ENCODE measurements at places on chromosomes 11 and 22. TPM values are rescaled to one million over a fixed set of nuclear protein-coding genes. Genes with fewer than 3 reads are reported as not detected.
A peak's percentile ranks its signal among the peaks of the same experiment; 100 is the strongest.

DNA sequence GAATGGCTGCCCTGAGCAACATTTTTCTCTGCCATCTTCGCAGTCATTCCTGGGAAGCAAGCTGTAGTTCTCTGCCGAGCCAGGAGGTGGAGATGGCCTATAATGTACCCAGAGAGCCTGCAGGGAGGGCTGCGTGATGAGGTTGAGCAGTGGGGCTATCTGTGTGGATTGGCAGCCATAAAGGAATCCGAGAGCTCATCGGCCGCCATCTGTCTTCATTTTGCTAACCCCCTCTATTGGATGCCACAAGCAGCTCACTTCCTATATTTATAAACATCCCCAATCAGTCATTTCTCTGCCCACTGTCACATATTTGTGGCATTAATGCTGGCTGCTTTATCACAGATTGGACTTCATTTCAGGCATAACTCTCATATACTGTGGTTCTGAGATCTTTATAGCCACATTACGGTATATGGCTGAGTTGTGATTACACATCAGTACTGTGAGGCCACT, 209.5 kb downstream of the NTM start:
- DNase-seq: no peak

GRCh38 chr22:37229012-37229804, 14.9 kb downstream of the RAC2 start:
- peak; percentile 83 for DNase-seq

DNA sequence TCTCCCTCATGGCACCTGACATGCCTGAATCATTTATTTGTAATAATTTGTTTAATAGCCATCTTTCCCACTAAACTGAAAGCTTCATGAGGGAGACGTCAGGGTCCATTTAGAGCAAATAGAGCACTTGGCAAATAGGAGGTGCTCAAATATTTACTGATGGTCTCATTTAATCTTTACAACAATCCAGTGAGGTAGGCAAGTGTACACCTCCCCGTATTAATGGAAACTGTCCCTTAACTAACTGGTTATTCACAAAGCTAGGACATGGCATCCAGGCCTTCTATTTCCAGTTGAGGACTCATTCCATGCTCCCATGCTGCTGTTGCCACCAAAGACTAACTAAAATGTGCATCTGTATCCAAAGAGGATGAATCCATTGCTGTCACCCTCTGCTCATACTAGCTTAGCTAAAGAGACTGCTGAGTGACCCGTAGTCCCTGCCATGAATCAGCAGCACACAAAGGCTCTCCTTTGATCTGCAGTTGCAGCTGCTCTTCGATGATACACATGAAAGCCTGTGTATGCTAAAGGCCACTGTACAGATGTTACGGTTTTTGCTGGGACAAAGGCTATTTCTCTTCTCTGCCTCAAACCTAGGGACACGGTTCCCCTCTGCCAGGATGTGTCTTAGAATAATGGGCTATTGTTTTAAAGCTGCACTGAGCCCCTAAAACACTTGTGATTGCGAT, 82.6 kb downstream of the RAB30 start:
- DNase-seq: no peak

GRCh38 chr22:44182588-44183286, 2.0 kb downstream of the PARVG start:
- no peak for DNase-seq

- peak; percentile 43 for DNase-seq
These were observed 1.1 kb downstream of the TM7SF2 start for GRCh38 chr11:65112546-65113360.

GRCh38 chr22:19802001-19802893, 41.7 kb downstream of the TBX1 start:
- no peak for DNase-seq

DNA sequence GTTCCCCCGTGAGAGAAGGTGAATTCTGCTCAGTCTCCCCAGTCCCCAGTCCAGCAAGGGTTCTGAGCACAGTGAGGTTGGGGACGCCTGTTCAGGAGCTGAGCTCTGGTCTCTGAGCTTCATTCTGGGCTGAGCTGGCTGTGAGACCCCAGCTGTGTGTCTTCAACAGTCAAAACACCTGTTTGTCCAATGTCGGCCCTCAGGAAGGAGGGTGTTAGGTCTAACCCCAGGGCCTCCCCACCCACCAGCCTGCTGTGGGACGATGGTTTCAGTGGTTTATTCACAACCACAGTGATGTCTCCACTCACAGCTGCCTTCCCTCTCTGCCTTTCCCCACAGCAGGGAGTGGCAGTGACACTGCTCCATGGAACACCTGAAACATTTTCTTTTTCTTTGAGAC, 1282.9 kb downstream of the TBC1D22A start:
- no peak for DNase-seq

DNA sequence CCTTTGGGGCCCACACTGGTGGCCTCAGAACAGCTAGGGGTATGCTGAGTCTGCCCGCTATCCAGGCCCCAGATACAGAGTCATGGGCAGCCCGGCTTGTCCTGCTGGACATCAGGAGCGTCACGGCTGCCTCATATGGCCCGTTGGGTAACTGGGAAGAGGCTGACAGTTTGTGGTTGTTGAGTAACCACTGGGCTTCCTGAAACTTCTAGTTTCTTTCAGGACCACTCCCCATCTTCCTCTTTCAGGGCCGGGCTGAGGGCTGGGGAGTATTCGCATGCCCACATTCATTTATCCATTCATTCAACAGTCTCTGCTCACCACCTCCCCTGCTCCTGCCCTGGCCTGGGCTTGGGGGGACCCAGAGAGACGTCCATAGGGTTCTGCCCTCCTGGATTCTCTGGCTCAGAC, 13.4 kb upstream of the P2RY2 start:
- DNase-seq: no peak

DNA sequence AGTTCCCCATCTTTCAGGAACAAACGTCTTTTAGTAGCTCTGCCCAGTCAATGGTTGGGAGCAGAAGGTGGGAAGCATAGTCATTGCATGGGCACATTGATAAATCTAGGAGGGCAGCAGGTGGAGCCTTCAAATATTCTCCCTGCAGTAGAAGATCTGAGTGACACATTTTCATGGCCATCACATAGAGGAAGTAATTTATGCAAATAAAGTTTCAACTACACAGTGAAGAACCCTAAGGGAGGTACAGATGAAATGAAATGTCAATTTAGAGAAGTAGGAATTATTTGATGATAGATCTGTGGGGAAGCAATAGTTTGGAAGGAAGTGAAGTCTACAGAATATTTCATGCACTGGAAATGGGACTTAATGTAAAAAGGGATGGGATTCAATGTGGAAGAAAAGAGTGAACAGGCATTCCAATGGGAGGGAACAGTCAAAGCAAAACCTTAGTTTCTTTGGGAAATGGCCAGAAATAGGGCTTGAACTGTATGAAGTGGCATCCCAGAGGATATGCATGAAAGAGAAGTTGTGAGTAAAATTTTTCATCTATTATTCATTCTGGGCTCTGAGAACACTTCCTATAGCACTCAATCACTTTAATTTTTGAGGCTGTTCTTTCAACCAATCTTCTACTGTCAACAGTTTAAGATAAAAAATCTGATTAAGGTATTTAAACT, 256.2 kb upstream of the LUZP2 start:
- no peak for DNase-seq

GRCh38 chr11:12853652-12854296, 155.3 kb upstream of the RASSF10 start:
- DNase-seq: peak; percentile 97

- peak; percentile 87 for DNase-seq
These were observed 102.7 kb upstream of the ANO3 start for GRCh38 chr11:26229257-26229656.

- no peak for DNase-seq
These were observed 37.5 kb downstream of the KCNJ4 start for GRCh38 chr22:38417252-38418060.

- no peak for DNase-seq
These were observed 90.3 kb upstream of the SEZ6L start for GRCh38 chr22:26079009-26079408.

DNA sequence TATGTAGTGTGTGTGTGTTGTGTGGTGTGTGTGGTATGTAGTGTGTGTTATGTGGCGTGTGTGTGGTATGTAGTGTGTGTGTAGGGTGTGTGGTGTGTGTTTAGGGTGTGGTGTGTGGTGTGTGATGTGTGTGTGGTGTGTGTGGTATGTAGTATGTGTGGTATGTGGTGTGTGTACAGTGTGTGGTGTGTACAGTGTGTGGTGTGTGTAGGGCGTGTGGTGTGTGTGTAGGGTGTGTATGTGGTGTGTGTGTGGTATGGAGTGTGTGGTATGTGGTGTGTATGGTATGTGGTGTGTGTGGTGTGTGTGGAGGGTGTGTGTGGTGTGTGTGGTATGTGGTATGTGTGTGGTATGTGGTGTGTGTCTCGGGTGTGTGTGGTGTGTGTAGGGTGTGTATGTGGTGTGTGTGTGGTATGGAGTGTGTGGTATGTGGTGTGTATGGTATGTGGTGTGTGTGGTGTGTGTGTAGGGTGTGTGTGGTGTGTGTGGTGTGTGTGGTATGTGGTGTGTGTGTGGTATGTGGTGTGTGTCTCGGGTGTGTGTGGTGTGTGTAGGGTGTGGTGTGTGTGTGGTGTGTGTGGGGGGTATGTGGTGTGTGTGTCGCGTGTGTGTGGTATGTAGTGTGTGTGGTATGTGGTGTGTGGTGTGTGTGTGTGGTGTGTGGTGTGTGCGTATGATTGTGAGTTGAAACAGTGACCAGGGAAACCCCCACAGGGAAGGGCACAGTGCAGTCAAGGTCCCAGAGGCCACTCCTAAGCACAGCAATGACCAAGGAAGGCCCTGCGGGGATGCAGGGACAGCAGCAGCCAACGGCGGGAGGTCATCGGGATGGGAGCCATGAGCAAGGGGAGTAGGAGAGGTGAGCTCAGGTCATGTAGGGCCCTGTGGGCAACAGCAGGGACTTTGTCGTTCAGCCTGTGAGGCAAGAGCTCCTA, 2.9 kb upstream of the PPP6R2 start:
- DNase-seq: no peak

HTR3A gene
- total RNA-seq: not detected

NOL12 gene
- total RNA-seq: 7.3 TPM

CARD10 gene
- total RNA-seq: 3.0 TPM

DENND6B gene
- total RNA-seq: 2.3 TPM

HMOX1 gene
- 24.2 TPM for total RNA-seq

FAT3 gene
- total RNA-seq: 1.9 TPM

CREB3L1 gene
- total RNA-seq: 66.7 TPM

CALCA gene
- total RNA-seq: not detected
